ENCODE measurements at places on chromosomes 4 and X.

GRCh38 chrX:105502336-105502735 is 281.8 kb upstream of the TEX13A start:
- DNase-seq = no peak

DNA sequence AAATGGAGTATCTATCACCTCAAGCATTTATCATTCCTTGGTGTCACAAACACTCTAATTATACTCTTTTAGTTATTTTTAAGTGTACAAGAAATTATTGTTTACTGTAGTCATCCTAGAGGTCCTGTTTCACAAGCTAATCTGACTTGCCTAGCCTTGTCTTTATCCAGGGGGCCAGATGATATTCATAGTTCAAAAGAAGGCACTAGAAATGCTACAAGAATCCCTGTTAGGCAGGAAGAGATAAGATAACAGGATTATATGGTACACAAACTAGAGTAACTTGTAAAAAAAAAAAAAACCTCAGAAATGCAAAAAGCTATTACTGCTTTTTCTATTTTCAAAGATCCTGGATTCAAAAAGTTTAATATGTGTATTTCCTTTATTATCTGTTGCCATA is 95.8 kb downstream of the MBNL3 start:
- no peak for DNase-seq

DNA sequence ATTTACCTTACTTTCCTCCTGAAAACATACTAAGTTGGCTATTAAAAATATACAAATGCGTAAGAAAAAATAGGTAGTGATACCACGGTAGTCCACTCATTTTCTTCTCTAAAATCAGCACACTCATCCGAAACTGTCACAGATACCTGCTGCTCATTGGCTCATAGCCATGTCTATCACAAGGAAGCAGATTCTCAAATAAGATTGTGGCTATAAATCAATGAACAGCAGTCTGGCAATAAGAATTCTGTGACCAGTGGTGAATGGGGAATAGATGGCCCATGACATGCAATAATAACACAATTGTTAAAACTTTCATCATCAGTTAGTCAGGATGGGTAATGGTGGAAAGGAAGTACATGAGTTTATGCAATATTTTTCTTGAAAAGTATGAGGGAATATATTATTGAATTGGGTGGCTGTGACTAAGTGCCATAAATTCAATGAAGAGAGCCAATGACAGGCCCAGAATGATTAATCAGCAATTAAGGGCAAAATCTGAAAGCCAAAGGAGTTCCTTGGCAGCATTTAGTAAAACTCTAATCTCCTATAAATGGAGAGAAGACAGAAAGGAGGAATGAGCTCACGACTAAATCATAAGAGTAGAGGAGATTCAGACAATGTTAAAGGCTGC is 202.3 kb upstream of the NEIL3 start:
- DNase-seq = no peak

GRCh38 chr4:177182166-177182565 is 127.5 kb upstream of the NEIL3 start:
- DNase-seq = no peak

DNA sequence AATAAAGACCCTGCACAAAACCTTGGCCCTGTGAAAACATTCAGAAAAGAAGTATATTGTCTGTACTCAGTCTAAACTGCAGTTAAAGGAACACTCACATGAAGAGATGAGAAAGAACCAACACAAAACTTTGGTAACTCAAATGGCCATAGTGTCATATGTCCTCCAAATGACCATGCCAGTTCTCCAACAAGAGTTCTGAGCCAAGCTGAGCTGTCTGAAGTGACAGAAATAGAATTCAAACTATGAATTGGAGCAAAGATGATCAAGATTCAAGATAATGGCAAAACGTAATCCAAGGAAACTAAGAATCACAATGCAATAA is 739.3 kb upstream of the NDST4 start:
- no peak for DNase-seq

DNA sequence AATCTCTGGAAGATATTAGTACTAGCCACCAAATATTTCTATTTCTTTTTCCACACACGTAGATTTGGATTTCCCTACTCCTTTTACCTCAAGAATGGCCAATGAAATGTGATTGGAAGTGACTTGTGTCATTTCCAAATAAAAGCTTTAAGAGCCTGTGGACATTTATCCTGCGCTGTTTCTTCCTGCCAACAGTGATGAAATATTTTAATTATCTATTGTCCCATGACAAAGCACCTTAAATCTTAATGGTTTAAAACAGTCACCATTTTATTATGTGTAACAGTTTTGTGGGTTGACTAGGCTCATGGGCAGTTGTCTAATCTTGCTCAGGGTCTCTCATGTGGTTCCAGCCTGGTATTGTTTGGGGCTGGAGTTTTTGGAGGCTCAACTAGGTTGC is 3.5 kb upstream of the PGRMC2 start:
- no peak for DNase-seq

- DNase-seq = no peak
These were observed 554.4 kb downstream of the ARAP2 start for GRCh38 chr4:35689870-35690269.

GRCh38 chr4:150176547-150176946 is 98.3 kb downstream of the DCLK2 start:
- DNase-seq = no peak

DNA sequence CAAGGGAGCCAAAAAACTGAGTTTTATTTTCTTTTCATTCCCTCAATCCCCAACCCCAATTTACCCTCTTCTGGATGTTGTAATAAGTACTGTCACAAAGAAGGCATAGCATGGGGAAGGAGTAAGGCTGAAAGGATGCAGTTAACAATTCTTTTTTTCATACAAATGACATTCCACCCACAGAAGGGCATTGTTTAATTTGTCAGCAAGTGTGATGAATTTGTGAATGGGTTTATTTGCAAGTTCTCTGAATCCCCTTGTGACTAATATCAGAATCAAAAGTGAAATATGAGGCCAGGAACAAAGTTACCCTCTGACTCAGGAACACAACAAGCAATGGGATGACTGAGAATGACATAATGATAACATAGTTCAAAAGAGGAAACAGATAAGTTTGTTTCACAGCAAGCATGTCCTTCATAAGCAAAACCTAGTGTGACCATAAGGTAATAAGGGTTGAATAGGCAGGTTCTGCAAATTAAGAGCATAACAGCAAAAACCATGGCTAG is 2.1 kb downstream of the GEMIN8 start:
- no peak for DNase-seq

- peak; percentile 89 for DNase-seq
These were observed 57.7 kb downstream of the WFS1 start for GRCh38 chr4:6327220-6327917.

DNA sequence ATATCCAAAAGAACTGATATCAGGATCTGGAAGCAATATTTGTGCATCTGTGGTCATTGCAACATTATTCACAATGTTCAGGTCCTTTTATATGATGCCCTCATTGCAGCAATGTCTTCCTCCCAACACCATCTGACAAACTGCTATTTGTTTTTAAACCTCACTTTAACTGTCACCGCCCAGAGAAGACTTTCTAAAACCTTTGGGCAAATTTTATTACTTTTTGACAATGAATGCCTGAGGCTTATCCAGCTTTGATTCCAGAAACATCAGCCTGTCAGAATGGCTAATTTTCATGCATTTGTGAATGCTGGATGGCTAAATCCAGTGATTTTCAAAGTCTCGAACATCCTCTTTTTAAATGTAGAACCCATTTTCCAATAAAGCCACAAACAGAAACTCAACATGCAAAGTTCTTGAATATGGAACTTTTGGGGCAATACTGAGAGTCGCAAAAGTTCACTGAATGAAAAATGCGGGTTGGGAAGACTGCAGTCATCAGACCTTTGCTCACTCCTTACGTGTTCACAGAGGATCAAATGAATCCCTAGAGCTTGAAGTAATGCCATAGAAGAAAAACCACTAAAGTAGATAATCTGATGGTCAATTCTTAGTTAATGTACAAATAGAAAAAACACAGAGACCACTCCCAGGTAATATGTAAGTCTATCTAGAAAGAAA is 10.5 kb downstream of the FGB start:
- DNase-seq = no peak

DNA sequence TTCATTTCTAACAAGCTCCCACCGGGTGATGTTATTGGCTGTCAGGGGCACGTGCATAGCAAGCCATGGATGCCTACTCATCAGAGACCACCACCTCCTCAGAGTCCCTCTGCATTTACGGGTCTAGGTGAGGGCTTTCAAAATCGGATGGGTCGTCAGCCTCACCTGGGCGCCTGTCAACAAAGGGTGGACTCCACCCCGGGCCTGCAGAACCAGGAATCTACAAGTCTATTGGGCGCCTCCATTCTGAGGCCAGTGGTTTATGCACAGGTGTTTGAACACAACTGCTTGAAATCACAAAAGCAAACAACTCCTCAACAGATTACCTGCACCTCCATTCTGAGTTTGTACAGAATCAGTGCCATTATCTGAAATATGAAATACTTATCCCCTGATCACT is 318.9 kb downstream of the PTTG2 start:
- DNase-seq = no peak

DNA sequence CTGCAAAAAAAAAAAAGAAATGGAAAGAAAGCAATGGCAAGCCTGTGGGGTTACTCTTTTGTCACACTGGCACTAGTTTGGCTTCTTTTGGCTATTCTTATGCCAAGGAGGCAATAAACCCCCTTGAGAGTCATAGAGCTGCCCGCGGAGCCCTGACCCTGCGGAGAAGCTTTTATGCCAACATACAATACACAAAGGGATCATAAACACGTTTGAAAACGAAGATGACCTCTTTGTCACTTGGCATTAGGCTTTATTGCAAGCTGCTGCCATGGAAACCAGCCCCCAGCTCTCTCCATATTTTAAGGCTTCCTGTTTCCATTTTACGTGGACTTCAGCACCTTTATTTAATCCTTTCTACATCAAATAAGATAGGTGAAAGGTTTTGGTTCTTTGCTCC is 7.6 kb downstream of the NEUROG2 start:
- no peak for DNase-seq

DNA sequence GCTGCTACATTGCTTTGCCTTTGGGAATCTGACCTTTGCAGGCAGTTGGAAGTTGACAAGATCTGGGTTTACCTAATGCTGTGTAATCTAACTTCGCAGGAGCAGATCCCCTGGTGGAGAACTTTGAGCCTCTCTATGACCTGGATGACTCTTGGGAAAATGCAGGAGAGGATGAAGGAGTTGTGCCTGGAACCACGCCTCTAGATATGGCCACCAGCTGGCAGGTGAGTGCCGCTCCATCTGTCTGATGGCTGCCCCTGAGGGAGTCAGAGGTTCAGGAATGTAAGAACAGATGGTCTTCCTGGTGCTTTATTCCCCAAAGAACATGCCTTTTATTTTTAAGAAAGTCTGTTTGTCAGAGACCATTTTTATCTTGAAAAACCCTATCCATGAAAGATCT is 109.3 kb downstream of the NFKB1 start:
- DNase-seq = no peak
